Urinary bladder (tissue), 4 donors: ENCODE measurements at places on chromosomes 2 and 18.

GRCh38 chr2:152462120-152462519 lies 127.1 kb downstream of the FMNL2 start:
- DNase-seq = no peak

- no peak for DNase-seq
These were observed 6.2 kb upstream of the ZSWIM2 start for GRCh38 chr2:186855216-186855615.

- DNase-seq = no peak
These were observed 896 bp upstream of the ASXL3 start for GRCh38 chr18:33576999-33577646.

GRCh38 chr2:21489080-21489479 lies 365.3 kb downstream of the TDRD15 start:
- DNase-seq = no peak

GRCh38 chr2:198753101-198753500 lies 704.6 kb downstream of the SATB2 start:
- DNase-seq = no peak

- DNase-seq = no peak
These were observed 1354.8 kb upstream of the CDH2 start for GRCh38 chr18:29531746-29532145.

DNA sequence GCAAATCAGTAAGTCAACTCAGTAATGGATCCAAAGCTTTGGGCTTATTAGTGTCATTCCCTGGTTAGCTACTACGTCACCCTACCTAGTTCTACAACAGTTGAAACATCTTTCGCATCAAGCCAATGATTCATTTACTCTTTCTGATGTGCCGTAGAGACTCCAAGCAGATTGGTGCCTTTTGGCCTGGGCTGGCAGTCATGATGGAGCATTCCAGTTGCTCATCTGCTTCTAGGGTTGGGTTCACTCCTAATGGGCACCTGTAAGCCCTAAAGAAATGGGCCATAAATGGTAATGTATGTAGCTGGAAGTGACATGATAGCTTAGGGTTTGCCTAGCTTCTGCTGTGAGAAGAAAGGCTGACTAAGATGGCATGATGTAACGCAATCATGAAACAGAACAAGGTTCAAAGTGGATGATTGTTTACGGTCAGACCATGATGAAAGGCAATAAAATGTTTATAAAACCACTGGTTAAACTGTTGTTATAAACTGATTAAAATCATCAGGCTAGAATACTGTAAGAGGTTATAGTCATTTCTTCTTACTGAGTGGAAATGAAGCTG lies 20.4 kb upstream of the CCL20 start:
- DNase-seq = no peak

DNA sequence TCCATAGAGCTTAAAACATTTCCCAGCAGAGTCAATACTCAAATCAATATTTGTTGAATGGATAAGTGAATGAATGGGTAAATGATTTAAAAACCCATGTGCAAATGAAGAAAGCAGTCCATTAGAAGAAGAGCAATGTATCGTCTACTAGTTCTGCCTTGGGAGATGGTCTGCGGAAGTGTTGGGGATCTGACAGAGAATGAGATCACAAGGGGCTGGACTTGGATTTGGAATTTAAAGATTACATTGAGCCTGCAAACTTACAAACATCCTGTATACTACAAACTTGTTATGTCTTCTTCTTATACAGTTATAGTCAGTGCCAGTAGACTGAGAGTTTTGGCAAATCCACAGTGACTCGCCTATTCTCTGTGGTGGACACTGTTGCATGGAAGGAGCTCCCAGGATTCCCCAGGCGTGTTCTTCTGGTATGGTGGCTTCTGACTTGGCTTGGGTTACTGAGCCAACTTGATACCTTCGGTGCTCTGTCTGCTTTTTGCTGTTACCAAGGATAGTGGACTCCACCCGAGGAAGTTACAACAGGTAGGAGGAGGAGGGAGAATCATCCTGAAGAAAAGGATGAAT lies 163.3 kb upstream of the SERPINE2 start:
- DNase-seq = no peak

GRCh38 chr18:7116792-7117389 lies 706 bp downstream of the LAMA1 start:
- no peak for DNase-seq

DNA sequence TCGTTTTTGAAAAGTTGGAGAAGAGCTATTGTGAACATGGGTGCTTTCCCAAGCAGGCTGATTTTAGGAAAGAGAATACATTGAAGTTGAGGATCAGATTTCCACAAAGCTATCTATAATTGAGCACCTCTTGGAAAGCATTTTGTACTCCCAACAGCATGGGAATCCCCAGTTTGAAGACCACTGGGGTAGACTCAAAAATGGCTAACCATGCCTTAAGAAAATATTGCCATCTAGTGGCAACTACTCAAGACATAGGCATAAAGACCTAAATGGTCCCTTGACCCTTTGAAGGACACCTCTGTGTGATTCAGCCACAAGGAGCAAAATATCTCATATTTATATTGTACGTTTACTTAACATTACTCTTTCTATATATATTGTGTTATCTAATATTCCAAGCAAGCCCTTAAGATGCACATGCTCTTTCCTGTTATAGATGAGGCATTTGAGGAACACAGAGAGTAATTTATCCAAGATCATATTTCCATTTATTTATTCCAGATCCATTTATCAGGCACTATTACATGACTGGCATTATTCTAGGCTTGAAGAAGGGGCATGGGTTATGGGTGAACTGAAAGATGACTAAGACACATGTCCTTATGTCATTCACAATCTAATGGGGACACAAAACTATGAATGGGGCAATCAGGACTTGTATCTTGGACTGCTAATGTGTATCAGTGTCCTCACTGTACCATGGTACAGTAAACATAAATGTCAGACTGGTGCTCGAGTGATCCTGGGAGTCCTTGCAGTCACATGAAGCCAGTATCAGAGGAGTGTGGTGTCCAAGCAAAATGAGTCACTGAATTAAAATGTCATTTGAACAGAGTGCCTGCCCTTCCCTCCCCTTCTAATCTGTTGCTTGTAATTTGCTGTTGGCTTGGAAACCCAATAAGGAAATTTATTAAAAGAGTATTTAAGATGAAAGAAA lies 121.0 kb upstream of the XPO1 start:
- no peak for DNase-seq
